ENCODE measurements at places on chromosomes 5 and 9.

DNA sequence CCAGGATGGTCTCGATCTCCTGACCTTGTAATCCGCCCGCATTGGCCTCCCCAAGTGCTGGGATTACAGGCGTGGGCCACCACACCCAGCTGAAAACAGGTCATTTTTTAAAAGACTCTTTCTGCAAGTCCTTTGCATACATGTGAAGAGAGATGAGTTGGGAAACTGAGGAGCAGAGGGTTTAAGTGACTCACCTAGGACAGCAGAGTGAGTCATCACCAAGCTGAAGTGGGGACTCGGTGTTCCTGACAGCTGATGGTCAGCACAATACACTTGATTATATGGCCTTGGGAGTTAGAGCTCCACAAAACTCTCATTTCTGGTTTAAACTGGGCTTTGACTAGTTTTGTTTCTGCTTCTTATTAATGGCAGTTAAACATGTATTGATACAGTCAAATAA lies 38.1 kb upstream of the SSBP2 start:
- no peak for DNase-seq

GRCh38 chr9:93300585-93301081 lies 116.7 kb downstream of the WNK2 start:
- DNase-seq: no peak

DNA sequence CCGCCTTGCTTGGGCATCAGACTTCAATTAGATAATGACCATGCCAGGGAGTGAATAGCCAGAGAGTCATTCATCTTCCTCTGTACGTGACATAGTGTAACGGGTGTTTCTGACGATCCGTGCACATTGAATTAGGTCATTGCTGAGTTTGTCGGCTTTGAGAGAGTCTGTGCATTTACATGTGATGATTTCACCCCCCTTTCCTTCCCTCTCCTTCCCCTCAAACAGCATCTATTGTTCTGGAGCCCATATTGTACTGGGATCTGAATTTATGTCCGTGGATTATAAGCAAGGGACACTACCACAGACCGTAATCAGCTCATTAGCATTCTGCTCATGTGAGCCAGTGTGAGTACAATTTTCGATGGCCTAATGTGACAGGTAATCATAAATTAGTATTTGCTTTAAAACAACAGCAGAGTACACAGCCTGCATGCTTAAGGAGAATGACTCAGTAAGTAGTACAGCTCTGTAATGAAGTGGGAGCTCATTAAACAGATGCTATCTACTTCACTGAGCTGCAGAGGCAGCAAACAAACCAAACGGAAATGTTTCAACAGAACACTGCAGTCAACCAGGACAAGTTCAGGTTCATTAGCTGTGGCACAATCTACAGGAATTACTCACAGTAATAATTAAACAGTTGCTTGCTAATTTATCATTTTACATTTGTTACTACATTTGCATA lies 302.1 kb downstream of the CSNK1G3 start:
- DNase-seq: no peak

DNA sequence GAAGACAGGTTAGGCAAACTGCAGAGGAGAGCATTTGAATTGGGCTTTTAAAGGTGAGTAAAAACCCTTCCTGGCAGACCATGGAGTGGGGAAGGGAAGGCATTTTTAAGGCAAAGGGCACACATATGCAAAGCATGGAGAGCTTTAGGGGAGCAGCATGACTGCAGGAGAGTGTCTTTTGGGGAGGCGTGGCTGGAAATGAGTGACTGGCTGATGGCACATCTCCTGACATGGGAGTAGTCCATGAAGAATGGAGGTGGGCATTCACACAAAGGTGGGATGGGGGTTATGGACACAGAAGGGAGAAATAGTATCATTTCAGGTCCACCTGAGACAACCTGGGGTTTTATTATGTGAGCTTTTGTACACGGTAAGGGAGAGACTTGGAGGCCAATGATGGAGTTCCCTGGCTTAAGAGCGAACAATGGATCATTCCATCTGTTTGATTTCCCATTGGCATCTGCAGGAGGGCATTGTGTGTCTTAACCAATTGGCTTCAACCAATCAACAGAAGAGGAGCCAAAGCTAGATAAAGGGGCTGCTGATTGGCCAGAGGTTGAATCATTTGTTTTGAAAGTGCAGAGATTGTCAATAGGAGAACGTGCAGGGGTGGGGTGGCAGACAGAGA lies 2.1 kb downstream of the NSG2 start:
- no peak for DNase-seq

DNA sequence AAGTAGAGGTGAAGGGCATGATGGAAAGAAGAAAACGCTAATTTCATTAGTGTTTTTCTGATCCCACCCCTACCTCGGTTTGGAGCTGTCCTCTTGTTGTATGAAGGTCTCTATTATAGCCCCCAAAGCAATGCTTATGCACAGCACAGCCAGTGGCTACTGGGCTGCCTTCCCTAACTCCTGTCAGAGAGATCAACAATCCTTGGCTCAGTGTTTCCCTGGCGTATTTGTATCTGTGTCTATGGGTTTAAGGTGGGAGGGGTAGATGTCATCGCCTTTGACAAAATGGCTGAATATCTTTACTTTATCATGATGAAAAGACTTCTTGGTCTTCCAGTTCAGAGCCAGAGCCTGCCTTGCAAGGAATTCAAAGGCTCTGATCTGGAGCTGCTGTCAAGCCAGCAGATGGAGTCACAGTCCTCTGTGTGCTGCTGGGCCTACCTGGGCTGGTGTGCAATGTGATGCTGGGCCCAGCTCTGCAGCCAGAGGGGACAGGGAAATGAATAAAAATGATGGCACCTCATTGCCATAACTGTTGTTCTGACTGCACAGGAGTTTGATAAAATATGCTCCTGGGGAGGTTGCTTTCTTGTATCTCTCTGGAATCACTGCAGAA lies 20.1 kb upstream of the HSPA9 start:
- no peak for DNase-seq

- DNase-seq: peak; percentile 59
Observed at GRCh38 chr5:140038373-140038957, 4.6 kb downstream of the NRG2 start.

- no peak for DNase-seq
Observed at GRCh38 chr9:125811002-125811401, 63.8 kb downstream of the PBX3 start.

All from AG08396 (cell line).